ENCODE measurements at places on chromosomes 4 and X. TPM values are rescaled to one million over a fixed set of nuclear protein-coding genes. Genes with fewer than 3 reads are reported as not detected.

The TREX2 gene
- 1.8 TPM for total RNA-seq

The YY2 gene
- total RNA-seq, result 2.1 TPM

The UGT2B15 gene
- total RNA-seq, result not detected

The MAGED4 gene
- total RNA-seq, result 53.1 TPM

The LIMCH1 gene
- total RNA-seq, result 151 TPM

The GLRB gene
- total RNA-seq, result 15.0 TPM

The BMP3 gene
- 0.05 TPM for total RNA-seq

The PNCK gene
- total RNA-seq, result 0.59 TPM

The PNMA6A gene
- 3.9 TPM for total RNA-seq

The TCEAL2 gene
- not detected for total RNA-seq

The FAAH2 gene
- under 0.01 TPM for total RNA-seq

The HMGB2 gene
- total RNA-seq, result 17.5 TPM

The FAM184B gene
- 0.05 TPM for total RNA-seq

The PSAPL1 gene
- total RNA-seq, result not detected

The SLC7A11 gene
- total RNA-seq, result 34.4 TPM

The GNRHR gene
- total RNA-seq, result not detected

The DRP2 gene
- total RNA-seq, result 2.6 TPM

The SMPX gene
- total RNA-seq, result not detected

The AKAP4 gene
- total RNA-seq, result not detected

The PCDH7 gene
- 64.1 TPM for total RNA-seq

The TMEM156 gene
- 2.1 TPM for total RNA-seq

The MAGEA2B gene
- total RNA-seq, result not detected

The UNC5C gene
- total RNA-seq, result not detected

The GC gene
- total RNA-seq, result not detected

The MXRA5 gene
- 6.6 TPM for total RNA-seq

The KCND1 gene
- total RNA-seq, result 0.89 TPM

The RGN gene
- total RNA-seq, result 1.5 TPM

The PABPC1L2A gene
- total RNA-seq, result not detected

The MAGEC2 gene
- not detected for total RNA-seq

The MBNL3 gene
- 0.30 TPM for total RNA-seq

Data from smooth muscle cell of the umbilical artery (primary cell).